ENCODE measurements at places on chromosomes 7 and 10.

GRCh38 chr10:11595395-11595692 lies 16.1 kb downstream of the USP6NL start:
- DNase-seq = no peak

- no peak for DNase-seq
These were observed 20.3 kb upstream of the PAX2 start for GRCh38 chr10:100725071-100725471.

DNA sequence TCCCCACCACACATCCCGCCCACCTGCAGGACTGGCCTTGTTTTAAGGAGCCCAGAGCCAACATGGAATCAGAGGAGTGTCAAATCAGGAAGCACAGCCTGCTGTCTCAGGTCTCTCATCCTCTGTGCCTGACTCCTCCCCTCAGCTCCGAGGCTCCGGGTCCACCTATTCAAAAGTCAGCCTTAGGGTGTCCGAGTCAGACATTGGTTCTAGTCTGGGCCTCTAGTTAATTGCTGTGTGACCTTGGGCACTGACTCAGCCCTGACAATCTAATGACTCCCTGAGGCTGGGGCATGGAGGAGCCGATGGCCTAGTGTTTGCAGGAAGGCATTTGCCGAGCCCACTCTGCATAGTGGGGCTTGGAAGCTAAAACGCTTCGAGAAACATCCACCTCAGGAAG lies 223.1 kb upstream of the PPP2R2D start:
- no peak for DNase-seq

- DNase-seq = no peak
These were observed 80.0 kb downstream of the SLC25A13 start for GRCh38 chr7:96241855-96242254.

GRCh38 chr10:95208702-95209391 lies 14.8 kb downstream of the ACSM6 start:
- DNase-seq = no peak

DNA sequence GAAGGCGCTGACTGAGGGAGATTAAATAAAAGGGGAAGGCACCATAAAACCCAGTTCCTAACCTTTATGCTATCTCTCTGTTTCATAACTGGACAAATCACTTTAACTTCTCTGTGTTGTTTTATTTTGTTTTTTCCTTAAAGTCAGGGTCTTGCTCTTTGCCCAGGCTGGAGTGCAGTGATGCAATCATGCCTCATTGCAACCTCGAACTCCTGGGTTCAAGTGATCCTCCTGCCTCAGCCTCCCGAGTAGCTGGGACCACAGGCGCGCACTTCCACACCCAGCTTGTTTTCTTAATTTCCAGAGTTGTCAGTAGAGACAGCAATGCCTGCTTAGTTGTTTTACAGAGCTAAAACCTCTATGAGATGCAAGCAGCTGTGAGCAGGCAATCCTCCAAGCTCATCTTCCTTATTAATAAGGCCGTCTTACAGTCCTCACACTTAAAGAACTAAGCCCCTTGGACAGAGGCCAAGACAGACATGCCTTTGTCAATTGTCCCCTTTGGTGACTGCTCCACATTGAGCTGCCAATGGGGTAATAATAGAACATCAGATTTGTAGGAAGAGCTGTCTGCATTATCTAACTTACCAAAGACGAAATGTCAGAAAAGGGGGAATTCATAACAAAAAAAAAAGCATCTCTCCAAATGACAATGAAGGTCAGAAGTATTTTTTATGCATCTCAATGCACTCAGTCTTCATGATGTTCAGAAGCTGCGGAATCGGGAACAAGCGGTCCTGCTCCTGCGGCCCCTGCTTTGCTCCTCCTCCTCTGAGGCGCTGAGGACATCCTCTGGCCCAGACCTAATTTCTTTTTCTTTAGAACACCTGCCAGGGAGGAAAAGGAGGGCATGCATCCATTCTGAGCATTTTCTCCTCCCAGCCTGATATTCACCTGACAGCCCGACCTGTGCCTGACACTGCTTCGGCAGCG lies 62.7 kb upstream of the RNF32 start:
- DNase-seq = no peak

GRCh38 chr7:41436139-41436538 lies 266.8 kb downstream of the INHBA start:
- DNase-seq = no peak

DNA sequence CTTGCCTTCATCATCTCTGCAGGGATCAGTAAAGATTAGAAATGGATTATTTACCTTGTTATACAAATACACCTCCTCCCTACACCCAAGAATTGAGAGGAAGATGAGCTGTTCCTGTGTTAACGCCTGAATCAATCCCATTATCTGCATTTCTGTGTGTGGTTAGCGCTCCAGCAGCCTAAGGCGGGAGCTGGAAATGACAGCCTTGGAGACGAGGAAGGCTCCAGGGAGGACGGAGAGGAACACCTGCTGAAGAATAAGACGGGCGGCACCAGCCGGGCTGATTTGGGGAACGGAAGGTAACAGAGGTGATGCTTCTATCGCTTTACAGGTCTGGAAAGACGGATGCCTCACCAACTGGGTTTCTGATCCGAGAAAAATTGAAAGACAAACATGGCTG lies 34.2 kb upstream of the DDC start:
- no peak for DNase-seq

DNA sequence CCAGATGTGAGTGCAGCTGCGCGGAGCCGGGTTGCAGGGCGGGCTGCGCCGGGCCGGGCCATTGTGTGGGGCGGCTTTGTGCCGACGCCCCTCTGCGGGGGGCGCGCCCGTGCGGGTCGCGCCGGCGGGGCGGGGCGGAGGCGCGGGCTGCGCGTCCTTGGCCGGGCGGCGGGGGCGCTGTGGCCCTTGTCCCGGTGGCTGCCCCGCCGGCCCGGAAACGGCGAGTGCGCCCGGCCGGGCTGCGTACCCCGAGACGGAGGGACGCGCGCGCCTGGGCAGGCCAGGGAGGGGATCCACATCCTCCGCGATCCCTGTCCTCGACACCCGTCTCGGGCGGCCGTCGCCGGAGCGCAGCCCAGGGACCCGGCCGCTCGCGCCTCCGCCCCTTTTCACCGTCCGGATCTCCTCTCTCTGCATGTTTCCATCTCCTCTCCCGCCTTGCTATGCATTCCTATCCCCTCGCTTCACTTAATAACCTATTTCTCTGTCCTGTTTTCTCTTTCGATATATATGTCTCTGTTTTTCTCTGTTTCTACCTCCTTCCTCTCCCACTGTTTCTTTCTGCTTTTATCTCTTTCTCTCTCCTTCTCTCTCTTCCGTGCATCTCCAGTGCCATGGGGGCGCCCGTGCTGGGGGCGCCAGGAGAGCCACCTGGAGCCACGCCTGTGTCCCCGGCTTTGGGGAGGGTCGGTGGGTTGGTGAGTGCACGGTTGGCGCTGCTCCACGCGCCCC lies 765 bp downstream of the PFKFB3 start:
- no peak for DNase-seq

Measured in omental fat pad (tissue), 4 donors.